Fibroblast of skin of back (primary cell): ENCODE measurements at places on chromosomes 3 and 15.

- no peak for DNase-seq
These were observed 20.8 kb upstream of the CCR9 start for GRCh38 chr3:45865563-45865962.

DNA sequence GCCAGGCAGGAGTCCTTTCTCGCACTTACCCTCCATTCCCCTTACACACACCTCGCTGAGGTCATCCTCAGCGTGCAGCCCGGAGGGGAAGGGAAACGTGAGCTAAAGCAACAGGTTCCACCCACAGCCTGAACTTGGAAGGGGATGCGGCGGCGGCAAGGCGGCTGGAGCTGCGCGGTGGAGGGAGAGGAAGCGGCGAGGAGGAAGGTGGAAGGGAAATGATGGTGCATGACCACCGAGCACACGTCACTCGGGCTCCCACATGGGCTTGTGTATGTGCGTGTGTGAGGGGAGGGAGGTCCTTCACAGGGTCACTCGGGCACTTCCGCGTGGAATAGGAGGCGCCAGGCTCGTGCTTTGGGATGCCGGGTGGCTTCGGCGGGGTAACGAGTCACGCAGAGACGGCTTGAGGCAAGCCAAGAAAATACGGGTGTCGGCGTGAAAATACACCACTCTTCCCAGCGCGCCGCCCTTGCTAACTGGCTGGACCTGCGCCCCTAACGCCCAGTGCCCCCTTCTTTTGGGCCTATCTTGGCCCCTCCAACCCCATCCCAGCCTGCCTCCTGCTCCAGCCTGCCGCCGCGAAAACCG lies 225.5 kb upstream of the IL12A start:
- DNase-seq, result peak; percentile 85

GRCh38 chr3:65524584-65524983 lies 514.1 kb downstream of the MAGI1 start:
- no peak for DNase-seq

GRCh38 chr3:185094697-185095096 lies 58.2 kb downstream of the C3orf70 start:
- no peak for DNase-seq

DNA sequence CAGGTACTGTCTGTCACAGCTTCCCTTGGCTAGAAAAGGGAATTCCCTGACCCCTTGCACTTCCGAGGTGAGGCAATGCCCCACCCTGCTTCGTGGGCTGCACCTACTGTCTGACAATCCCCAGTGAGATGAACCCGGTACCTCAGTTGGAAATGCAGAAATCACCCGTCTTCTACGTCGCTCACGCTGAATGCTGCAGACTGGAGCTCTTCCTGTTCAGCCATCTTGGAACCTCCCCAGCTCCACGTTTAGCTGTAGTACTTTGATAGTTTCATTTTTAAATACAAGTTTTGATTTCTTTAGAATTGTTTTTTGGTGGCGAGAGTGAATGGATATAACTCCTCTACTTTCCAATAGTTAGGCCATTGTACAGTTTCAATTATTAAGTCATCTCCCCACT lies 17.8 kb upstream of the HDGFL3 start:
- no peak for DNase-seq

GRCh38 chr15:25469377-25469776 lies 30.6 kb upstream of the UBE3A start:
- DNase-seq, result peak; percentile 24

GRCh38 chr3:126078866-126079265 lies 5.1 kb downstream of the SLC41A3 start:
- DNase-seq, result no peak

DNA sequence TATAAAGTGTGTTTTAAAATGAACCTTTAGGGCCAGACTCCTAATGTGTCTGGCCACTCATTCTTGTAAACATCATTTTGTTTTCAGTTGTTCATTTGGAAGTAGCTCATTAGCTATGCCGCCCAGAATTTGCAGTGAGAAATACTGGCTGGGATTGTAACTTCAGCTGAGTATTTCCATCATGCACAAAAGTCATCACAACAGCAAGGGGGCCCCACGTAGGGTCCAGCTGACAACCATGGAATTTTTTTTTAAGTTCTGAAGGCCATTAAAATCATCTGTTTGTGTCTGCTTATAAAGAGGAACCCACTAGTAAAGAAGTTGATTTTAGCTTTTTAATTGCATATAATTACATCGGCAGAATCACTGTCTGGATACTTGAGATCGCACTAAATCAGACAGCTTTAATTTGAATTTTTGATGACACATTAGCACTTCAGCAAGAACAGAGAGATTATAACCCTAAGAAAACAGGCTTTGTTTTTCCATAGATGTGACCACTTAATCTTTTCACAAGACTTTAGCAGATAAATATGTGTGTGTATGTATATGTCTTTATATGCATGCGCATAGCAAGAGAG lies 46.3 kb upstream of the SKOR1 start:
- no peak for DNase-seq
